ENCODE measurements at places on chromosomes 6 and 20.

- no peak for DNase-seq
- peaks cover 13% of the 10 kb centered on the region for H3K4me1 ChIP-seq
- H3K27me3 ChIP-seq, result peaks cover 4% of the 10 kb centered on the region
- no peaks in the 10 kb centered on the region for H3K36me3 ChIP-seq
- peak overlapping the region; percentile 90 for H3K4me3 ChIP-seq
Measured at GRCh38 chr6:154996841-154997311, 1.8 kb downstream of the TIAM2 start.

DNA sequence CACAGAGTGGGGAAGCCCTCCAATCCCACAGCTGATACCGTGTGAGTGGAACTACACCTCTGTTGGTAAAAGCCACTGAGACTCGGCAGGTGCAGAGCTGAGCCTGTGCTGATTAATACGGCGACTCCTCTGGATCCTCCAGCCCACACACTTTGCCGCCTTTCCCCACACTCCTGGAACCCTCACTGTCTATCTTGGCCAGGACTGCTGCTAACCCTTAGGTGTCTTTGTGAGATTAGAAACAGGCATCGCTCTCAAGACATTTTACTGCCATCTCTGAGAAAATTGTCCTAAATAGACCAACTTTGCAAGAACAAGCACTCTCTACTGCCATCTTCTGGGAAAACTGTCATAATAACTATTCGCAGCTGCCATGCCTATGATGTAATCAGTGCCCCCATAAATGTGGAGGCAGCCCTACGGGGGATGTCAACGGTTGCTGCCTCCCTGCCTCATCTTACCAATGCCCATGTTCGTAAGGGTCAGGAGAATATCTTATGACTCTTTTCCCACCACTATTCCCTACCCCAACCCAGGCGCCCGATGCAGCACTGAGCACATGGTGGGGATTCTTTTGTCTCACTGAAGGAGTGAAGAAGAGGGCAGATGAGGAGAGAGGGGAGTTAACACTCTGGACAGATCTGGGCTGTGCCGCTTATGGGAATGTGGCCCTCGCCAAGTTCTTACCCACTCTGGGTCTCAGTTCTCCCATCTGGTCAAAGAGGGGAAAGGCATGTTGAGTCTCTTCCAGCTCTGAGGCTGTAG, 26.1 kb upstream of the KCNB1 start:
- peaks cover 2% of the 10 kb centered on the region for H3K27me3 ChIP-seq
- no peaks in the 10 kb centered on the region for H3K36me3 ChIP-seq
- peaks cover 26% of the 10 kb centered on the region for H3K4me1 ChIP-seq
- H3K27ac ChIP-seq, result peak overlapping the region; percentile 86
- DNase-seq, result no peak
- peak overlapping the region; percentile 41 for H3K4me3 ChIP-seq

DNA sequence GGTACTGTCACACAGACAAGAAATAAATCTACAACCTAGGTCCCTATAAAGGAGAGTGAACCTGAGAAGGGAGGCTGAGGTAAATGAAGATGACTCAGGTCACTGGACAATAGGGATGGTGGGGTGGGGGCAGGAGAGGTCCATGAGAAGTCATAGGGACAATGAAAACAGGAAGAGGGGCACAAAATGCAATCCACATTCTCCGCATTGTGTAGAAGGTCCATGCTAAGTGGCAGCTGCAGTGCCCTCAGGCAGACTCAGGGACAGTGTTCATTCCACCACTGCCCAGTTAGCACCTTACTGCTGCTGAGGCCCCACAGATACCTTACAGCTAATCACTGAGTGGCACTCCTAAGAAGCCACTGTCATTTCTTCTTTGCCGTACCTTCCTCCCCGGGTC, 156.8 kb downstream of the RCAN2 start:
- H3K27me3 ChIP-seq, result no peaks in the 10 kb centered on the region
- DNase-seq, result no peak

DNA sequence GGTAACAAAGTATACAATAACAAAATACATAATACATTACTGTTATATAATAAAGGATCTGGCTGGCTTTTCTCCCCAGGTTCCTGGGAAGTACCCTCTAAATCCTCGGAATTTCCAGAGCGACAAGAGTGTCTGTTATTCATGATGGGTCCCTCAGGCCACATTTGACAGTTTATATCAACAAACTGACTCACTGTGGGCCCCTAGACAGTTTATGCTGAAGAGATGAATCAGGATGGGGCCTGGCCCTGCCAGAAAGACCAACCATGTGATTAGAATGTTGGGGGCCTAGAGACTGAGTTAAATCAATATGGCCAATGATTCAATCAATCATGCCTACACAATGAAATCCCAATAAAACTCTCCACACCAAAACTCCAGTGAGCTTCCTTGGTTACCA, 13.5 kb downstream of the USP45 start:
- no peak for DNase-seq
- H3K27ac ChIP-seq, result no peak overlapping the region
- H3K4me1 ChIP-seq, result peaks cover under 1% of the 10 kb centered on the region
- no peaks in the 10 kb centered on the region for H3K36me3 ChIP-seq

DNA sequence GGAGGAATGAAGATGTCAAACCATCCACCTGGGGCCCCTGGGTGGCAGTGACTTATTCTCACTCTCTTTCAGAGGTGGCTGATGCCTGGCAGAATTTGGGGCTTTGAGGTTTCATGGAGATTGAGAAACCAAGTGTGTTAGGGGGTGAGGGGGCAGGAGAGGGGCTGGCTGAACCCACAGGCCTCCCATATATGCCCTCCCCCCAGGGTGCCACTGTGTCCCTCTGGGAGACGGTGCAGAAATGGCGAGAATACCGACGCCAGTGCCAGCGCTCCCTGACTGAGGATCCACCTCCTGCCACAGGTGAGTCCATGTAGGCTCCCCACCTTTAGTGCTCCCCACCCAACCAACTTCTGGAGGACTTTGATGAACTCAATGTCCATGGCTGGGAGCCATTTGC, 7.6 kb downstream of the GLP1R start:
- DNase-seq, result no peak
- H3K36me3 ChIP-seq, result no peaks in the 10 kb centered on the region
- H3K27ac ChIP-seq, result no peak overlapping the region

DNA sequence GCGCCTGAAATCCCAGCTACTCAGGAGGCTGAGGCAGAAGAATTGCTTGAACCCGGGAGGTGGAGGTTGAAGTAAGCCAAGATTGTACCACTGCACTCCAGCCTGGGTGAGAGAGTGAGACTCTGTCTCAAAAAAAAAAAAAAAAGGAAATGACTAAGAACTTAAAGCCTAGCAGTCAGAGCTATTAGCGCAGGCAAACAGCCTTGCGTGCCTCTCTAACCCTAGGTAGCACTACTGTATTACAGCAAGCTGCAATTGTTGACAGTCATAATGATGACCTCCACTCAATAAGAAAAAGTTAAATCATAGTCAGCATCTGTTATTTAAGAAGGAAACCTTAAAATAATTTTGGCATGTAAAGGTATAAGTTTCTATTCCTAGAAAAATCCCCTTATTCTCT, 14.4 kb downstream of the GSS start:
- H3K36me3 ChIP-seq, result no peaks in the 10 kb centered on the region
- no peaks in the 10 kb centered on the region for H3K4me1 ChIP-seq
- DNase-seq, result no peak

DNA sequence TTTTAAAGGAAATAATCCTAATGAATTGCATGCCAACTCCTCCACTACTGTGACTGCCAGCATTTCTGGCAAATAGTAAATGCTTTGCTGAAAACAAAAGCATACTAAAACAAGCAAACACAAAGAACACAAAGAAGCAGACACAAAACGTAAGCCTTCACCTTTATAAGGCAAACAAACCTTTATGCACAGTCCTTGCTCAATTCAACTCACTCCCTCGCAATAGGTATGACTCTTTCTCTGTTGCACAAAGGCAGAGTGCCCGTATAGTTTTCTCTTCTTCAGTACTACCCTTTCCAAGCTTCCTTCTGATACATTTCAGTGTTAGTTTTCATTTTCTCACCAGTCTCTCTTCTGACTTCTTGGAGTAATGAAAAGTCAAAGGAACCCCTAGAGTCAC, 63.9 kb downstream of the PDE10A start:
- DNase-seq, result no peak
- no peaks in the 10 kb centered on the region for H3K4me1 ChIP-seq
- H3K36me3 ChIP-seq, result no peaks in the 10 kb centered on the region
- H3K27ac ChIP-seq, result no peak overlapping the region
- H3K4me3 ChIP-seq, result no peak overlapping the region

DNA sequence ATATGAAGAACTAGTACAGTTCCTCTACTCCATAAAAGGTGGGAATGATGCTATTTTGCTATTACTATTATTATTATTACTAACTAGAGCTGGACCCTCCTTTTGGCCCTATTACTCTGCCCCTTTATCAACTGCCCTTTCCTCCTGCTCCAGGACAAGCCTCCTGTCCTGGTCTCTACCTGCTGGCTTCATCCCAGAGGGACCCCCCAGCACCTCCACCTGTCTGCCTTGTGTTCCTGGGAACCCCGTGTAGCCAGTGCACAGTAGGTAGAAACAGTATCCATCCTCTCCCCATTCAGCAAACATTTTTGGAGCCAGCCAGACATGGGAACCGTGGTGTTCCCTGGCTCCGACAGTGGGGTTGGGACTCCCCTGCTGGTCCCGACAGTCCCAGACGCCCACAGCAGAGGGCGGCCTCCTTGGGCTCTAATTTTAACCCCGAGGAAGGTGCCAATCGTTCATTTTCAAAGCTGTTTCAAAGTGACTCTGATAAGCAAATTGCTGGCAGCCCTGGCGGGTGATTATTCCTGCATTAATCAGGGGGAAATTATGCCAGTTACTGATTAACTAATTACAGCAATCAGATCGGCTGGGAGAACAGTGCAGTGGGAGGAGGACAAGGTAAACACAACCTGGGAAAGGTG, 44.2 kb upstream of the MDGA1 start:
- H3K27ac ChIP-seq, result no peak overlapping the region
- H3K27me3 ChIP-seq, result peaks cover 6% of the 10 kb centered on the region
